ENCODE measurements at places on chromosomes 3 and 15.

DNA sequence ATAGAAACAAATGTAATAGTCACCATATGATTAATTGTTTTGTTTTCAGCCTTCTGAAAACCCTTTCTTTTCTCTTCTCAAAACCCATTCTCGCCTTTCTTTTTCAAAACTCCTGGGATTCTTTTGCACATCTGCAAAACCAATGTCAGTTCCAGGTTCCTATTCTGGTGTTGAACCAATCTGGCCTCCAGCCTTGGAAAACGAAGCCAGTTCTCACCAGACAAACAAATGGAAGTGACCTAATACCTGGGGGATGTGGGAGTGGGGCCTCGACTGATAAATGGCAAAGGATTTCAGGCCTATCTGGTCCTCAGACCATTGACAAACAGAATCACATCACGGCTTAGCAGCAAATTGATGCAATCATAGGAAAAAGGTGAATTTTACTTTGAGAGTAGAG is 73.0 kb downstream of the COL8A1 start:
- no peak for DNase-seq

- no peak for DNase-seq
Measured at GRCh38 chr3:36457667-36458066, 77.4 kb downstream of the STAC start.

DNA sequence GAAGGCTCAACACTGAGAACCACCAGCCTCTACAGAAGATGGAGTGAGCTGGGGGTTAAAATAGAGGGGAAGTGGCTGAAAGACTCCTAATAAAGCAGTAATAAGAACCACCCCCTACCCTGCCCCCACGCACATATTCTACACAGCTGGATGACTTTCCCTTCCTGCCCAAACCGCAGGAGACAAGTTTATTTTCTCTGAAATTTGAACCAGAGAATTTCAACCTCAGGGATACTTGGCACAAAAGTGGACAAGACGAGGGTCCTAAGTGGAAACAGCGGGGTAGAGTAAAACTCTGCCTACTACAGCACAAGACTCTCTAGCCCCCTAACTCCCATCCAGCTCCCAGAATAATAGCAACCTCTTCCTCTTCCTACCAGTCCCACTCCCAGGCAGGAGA is 28.4 kb downstream of the USF3 start:
- DNase-seq = no peak

DNA sequence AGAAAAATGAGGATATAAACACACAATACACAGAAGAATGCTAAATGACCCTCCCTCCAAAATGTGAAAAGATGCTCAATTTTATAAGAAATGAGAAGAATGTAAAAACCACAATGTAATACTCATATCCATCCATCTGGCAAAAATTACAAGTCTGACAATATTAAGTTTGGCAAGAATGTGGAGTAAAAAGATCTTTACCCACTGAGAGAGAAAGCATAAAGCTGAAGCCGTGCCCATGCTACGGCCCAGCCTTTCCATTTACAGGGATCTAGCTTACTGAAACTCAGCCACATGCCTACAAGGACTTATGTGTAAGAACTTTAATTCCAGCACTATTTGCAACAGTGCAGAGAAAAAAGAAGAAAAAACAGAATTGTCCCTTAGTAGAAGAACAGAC is 42.9 kb downstream of the ATP13A3 start:
- DNase-seq = no peak

DNA sequence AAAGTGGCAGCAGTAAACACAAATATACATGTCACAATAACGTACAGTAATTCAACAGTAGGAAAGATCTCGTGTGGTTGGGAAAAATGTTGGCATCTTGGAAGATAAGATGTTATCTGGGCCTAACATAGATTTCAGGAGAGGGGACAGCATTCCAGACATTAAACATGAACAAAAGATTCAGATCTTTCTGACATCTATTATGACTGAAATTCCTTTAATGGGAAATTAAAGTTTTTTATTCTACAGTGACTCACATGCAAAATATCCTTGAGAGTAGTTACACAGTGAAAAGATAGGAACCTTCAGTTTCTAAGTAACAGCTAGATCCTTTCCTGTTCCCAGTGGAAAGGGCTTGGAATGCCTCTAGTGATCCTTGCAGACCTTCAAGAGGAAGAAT is 9.2 kb downstream of the NDUFB5 start:
- no peak for DNase-seq

- no peak for DNase-seq
Measured at GRCh38 chr3:37997791-37998370, 7.3 kb downstream of the VILL start.

DNA sequence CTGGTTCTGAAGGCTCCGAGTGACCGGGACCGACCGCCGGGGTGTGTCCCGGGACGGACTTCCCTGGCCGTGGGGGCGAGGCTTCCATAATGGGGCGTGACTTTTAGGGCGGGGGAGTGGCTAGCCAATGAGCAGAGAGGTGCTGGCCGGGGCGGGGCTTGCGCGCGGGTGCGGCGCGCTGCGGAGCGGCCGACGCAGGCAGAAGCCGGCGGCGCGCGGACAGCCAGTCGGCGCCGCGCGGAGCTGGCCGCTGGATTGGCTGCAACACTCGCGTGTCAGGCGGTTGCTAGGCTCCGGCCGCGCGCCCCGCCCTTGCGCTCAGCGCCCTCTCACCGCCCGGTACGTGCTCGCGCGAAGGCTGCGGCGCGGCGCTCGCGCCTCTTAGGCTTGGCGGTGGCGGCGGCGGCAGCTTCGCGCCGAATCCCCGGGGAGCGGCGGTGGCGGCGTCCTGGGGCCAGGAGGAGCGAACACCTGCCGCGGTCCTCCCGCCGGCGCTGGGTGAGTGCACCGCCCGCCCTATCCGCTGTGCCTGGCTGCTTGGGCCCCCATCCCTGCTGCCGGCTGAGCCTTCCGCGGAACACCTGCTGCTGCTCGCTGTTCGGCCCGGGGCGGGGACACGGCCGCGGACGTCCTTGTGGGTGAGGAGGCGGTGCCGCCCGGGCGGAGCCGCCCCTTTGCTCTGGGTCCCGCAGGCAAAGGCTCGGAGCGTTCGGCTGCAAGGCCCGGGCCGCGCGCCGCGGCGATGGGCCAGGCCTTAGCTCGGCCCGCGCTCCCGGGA is at the start of gene DAG1:
Gene DAG1 (plus strand): TSS at position 332 of the 778 bp plus-strand sequence. CDS start 40,268 bp downstream, outside the sequence.
- peak; percentile 90 for DNase-seq

- peak; percentile 60 for DNase-seq
Measured at GRCh38 chr3:184543843-184544512, 17.6 kb upstream of the EPHB3 start.

- DNase-seq = no peak
Measured at GRCh38 chr3:132225664-132226063, 91.5 kb upstream of the ACP3 start.

DNA sequence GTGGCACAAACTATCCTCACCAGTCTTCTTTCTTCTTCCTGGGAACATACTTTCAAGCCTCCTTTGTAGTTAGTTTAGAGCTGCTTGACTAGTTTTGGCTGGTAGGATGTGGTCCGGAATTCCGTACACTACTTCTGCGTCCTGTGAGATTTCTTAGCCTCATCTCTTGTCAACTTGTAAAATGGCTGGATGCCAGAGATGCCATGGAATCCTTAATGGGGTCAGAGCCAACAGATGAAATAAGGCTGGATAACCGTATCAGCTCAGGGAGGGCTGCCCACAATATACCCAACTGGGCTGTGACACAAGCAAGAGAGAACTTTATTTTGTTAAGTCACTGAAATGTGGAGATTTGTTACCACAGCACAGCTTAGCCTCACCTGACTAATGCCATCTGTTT is 466.9 kb upstream of the MDFIC2 start:
- no peak for DNase-seq

DNA sequence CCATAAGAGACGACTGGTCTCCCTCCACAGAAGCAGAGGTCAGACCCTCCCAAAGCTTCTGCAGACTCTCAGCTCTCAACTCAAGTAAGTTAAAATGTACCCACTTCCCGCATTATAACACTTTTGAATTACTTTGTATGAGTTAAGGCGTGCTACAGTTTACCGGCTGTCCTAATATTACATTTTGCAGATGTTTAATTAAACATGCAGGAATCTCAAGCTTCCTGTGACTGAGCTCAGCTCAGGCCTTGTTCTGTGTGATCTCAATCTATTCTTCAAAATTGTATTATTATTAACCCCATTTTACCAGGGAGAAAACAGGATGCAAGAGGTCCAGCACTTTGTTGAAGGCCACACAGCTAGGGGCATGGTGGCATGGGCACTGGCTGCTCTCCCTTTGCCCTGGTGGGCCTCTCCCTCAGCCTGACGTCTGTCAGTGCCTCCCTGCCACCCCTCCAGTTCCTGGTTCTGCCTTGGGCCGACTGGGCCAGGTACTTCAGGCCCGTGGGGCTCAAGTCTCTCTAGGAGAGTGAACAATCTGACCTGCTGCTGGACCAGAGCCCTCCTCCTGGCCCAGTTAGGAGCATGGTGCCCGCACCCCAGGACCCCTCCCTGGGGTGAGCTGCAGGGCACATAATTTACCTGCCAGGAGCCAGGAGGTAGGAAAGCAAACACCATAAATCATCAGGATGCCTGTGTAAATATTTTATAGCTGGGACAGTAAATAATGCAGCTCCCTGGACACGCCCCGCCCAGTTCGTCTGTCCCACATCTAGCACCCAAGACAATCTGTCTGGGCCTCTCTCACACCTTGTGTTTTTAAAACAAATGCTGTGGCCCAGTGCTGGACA is 14.9 kb upstream of the RFT1 start:
- no peak for DNase-seq

DNA sequence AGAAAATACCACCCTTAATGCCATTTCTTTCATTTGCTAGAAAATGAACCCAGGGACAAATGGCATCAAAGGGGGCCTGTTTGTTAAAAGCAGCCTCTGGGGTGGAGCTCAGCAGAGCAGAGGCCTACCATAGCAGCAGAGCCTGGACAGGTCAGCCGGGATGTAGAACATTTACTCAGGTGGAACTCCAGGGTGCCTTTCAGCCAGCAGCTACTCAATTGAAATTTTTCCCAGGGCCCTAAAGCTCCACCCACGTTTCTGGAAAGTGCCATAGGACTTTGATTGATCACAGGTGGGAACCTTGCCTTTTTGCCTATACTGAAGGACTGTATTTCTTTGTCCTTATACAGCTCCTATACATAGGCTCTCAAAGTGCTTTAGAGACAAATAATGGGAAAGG is 74.5 kb upstream of the C15orf61 start:
- no peak for DNase-seq

GRCh38 chr3:175238801-175239200 is 379.7 kb downstream of the NAALADL2 start:
- DNase-seq = no peak

All from T-helper 1 cell (primary cell).